ENCODE measurements at places on chromosomes 7 and 10. TPM values are rescaled to one million over a fixed set of nuclear protein-coding genes. Genes with fewer than 3 reads are reported as not detected.

VSTM2A gene
- total RNA-seq, result 0.20 TPM

GOLGA7B gene
- total RNA-seq, result 3.5 TPM

ARID5B gene
- 68.3 TPM for total RNA-seq

MACROH2A2 gene
- total RNA-seq, result 10.2 TPM

FAM24A gene
- not detected for total RNA-seq

AOC1 gene
- 0.59 TPM for total RNA-seq

ADCK2 gene
- total RNA-seq, result 15.2 TPM

INSYN2A gene
- 0.30 TPM for total RNA-seq

MMD2 gene
- total RNA-seq, result not detected

MRLN gene
- total RNA-seq, result 15.7 TPM

CPA5 gene
- total RNA-seq, result 1.5 TPM

GARIN1A gene
- total RNA-seq, result 0.30 TPM

MUC12 gene
- not detected for total RNA-seq

GJD4 gene
- not detected for total RNA-seq

TMEM139 gene
- total RNA-seq, result 1.1 TPM

TRDMT1 gene
- total RNA-seq, result 17.7 TPM

WDR86 gene
- 14.0 TPM for total RNA-seq

NEURL1 gene
- 2.1 TPM for total RNA-seq

ATP6V0A4 gene
- 4.1 TPM for total RNA-seq

HELLS gene
- total RNA-seq, result 35.5 TPM

CDHR1 gene
- total RNA-seq, result 1.7 TPM

SPOCK2 gene
- 0.79 TPM for total RNA-seq

PPP1R17 gene
- total RNA-seq, result not detected

EVX1 gene
- total RNA-seq, result not detected

PKD2L1 gene
- not detected for total RNA-seq

CALY gene
- total RNA-seq, result not detected

CREB5 gene
- 52.7 TPM for total RNA-seq

RASA4B gene
- total RNA-seq, result 6.7 TPM

LAMB1 gene
- total RNA-seq, result 212 TPM

CHN2 gene
- total RNA-seq, result 9.1 TPM

CYP26C1 gene
- not detected for total RNA-seq

ITPRID1 gene
- total RNA-seq, result 1.8 TPM

CALHM1 gene
- total RNA-seq, result not detected

TRIL gene
- 21.8 TPM for total RNA-seq

GIMAP1 gene
- 1.3 TPM for total RNA-seq

GNG11 gene
- total RNA-seq, result 19.0 TPM

RELN gene
- 15.6 TPM for total RNA-seq

C10orf105 gene
- total RNA-seq, result under 0.01 TPM

COMMD3 gene
- total RNA-seq, result 56.7 TPM

GIMAP5 gene
- total RNA-seq, result 11.5 TPM

ABCB4 gene
- total RNA-seq, result 6.3 TPM

DRGX gene
- total RNA-seq, result 0.20 TPM

PIK3AP1 gene
- 6.2 TPM for total RNA-seq

LLCFC1 gene
- total RNA-seq, result not detected

PTPRE gene
- total RNA-seq, result 15.9 TPM

C10orf143 gene
- total RNA-seq, result 1.4 TPM

STAG3 gene
- total RNA-seq, result 0.89 TPM

PIK3CG gene
- total RNA-seq, result 4.7 TPM

CRYGN gene
- not detected for total RNA-seq

KCND2 gene
- total RNA-seq, result 0.79 TPM

All from skin of body (tissue), 3 donors.